ENCODE measurements at places on chromosomes 5 and 9.

- no peak for DNase-seq
Measured at GRCh38 chr5:15680455-15680854, 180.5 kb downstream of the FBXL7 start.

- peak; percentile 51 for DNase-seq
Measured at GRCh38 chr5:40995801-40996586, 75.1 kb downstream of the MROH2B start.

DNA sequence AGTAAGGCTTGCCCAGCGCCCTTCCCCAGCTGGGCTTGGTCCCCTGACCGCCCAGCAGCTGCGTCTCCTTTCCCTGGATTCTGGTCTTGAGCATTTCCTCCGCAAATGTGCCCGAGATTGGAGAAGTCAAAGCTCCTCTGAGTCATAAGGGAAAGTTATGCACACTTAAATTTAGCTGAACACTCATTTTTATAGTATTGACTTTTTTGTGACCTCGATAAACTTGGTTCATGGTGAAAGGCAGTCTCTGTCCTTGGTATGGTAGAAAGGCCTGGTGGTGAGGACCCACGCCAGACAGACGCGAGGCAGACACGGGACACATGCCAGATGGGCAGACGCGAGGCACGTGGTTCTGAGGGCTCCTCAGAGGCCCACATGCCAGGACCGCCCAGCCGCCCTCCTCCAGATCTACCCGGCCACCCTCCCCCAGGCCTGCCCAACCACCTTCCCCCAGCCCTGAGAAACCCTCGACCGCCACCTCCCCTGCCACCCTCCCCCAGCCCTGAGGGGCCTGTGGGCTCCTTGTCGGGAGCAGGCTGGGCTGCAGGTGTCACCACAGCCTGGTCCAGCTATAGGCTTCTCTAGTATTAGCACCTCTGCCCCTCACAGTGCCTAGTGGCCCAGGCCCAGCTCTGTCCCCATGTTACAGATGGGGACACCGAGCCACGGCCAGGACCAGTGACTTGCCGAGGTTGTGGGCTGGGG, 60.9 kb upstream of the CACNA1B start:
- no peak for DNase-seq

DNA sequence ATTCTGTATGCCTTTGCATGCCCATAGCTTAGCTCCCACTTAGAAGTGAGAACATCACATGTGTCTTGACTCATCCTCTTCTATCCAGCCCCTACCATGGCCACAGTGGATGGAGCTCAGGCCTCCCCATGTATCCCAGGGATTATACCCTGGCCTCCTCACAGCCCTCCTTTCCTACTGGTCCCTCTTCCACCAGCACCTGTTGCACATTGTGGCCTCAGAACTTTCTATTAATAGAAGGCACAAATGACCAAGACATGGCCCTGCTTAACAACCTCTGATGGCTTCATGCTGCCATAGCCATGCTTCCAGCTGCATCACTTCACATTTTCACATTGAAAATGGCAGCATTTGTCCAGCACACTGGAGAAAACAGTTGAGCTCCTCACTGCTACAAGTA, 315.4 kb downstream of the CDK5RAP2 start:
- no peak for DNase-seq

- DNase-seq: no peak
Measured at GRCh38 chr9:23630488-23630887, 195.6 kb downstream of the ELAVL2 start.

DNA sequence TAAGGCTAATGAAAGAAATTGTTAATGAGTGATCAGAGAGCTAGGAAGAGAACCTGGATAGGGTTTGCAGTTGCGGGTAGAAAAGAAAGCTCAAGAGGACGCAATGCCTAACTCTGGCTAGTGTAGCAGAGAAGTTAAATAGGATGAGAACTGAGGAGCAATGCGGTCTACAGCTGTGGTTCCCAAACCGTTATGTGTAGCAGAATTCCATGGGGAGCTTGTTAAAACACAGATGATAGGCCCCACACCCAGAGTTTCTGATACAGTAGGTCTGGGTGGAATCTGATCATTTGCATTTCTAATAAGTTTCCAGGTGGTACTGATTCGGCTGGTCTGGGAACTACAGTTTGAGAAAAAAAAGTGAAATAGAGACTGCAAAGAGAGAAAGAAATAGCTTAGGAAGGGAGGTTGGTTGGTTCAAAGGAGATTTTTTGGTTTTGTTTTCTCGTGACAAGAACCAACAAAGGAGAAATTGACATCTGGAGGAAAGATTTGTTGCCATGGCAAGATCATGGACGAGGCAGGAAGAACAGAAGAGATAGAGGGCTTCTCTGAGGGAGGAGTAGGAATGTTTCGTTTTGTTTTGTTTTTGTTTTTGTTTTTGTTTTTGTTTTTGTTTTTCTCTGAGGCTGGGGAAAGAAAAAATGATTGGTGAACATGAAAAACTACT, 276.1 kb downstream of the ARRDC3 start:
- DNase-seq: no peak

DNA sequence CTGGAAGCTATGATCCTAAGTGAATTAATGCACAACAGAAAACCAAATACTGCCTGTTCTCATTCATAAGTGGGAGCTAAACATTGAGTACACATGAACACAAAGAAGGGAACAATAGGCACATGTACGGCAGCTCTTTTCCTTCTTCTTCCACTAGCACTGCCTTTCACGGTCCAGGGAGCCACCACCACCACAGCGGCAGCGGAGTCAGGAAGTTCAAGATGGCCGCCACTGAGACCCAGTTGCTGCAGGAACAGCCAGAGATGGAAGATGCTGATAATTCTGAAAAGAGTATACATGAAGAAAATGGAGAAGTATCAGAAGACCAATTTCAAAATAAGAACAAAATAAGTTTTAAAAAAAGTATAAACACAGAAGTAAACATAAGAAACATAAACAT, 39.5 kb upstream of the TNFSF15 start:
- DNase-seq: no peak

- DNase-seq: no peak
Measured at GRCh38 chr5:145872914-145873313, at the start of gene GRXCR2. Gene GRXCR2 (minus strand): TSS chr5:145873014. CDS start chr5:145872968, 46 bp downstream.
